ENCODE measurements at places on chromosomes 1 and 21. TPM values are rescaled to one million over a fixed set of nuclear protein-coding genes. Genes with fewer than 3 reads are reported as not detected.

Gene TAL1
- 6.3 TPM for polyA plus RNA-seq

Gene NBPF4
- polyA plus RNA-seq, result not detected

Gene LCE1C
- not detected for polyA plus RNA-seq

Gene LORICRIN
- not detected for polyA plus RNA-seq

Gene SYT2
- 2.6 TPM for polyA plus RNA-seq

Gene CENPL
- polyA plus RNA-seq, result 12.7 TPM

DNA sequence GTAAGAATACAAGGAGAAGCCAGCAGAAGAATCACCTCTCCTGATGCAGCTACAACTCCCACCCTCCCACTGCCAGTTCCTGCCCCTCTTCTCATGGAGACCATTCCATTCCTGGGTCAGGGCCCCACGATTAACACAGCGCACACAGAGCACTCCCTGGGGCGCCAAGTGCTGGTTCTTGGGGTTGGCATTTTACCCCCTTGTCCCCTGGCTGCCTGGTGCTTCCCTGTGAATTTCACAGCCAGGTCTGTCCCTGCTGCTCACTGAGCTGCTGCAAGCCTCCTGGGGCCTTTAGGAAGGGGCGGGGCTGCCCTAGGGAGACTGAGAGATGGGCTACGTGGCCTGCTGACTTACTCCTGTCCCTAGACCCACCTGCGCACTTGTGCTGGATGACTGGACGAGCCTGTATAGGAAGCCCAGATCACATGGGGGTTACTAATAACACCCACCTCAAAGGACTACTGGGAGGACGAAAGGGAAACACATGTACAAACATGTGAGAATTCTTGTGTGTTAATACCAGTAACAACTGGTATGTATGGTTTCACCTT lies 4.8 kb downstream of the ZNF672 start:
- DNase-seq, result no peak

DNA sequence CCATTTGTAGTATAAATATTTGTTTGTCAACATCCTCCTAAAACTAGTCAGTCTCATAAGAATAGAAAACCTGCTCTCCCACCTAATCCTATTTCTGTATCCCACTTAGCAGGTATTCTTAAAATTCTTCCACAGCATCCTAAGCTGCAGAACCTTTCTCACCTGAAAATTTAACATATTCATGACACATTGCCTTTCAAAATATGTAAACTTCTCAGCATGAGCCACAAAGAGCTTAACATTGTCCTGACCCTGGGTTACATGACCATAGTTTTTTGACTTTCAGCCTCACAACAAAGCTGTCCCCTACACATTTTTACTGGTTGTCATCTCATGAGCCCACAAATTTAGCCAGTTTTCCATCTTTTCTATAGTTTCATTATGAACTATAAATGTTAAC lies 712.1 kb downstream of the LTN1 start:
- DNase-seq, result no peak

DNA sequence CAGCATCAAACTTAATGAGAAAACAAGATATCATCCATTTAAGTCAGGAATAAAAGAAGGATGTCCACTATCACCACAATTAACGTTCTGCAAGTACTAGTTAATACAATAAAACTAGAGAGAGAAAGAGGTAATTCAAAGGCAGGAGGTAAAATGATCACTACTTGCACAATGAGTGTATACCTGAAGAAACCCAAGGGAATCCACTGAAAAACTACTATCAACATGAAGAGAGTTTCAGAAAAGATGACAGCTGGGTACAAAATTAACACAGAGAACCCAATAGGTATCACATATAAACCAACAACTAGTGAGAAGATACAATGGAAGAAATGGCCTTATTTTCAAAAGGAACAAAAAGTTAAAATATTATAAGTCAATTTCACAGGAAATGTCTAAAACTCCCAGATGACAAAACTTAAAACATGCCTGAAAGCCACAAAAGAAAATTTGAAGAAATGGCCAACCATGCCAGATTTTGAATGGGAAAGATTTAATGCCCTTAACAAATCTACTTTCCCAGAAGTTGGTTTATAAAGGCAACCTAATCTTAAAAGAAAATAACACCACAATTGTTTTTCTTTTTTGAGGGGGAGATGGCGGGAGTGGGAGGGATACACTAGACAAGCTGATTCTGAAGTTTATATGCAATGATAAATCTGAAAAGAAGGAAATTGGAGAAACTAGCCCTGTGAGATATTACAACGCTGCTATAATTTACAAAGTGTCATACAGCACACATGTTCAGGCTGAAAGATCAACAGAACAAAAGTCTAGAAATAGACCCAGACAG lies 17.8 kb downstream of the VPS26C start:
- no peak for DNase-seq

GRCh38 chr1:237794071-237794470 lies 96.7 kb downstream of the ZP4 start:
- no peak for DNase-seq

GRCh38 chr1:228148935-228149405 lies 760 bp upstream of the GJC2 start:
- no peak for DNase-seq

- no peak for DNase-seq
Measured at GRCh38 chr1:164664127-164664526, 105.1 kb downstream of the PBX1 start.

GRCh38 chr1:52913014-52913413 lies 8.5 kb downstream of the ECHDC2 start:
- no peak for DNase-seq

DNA sequence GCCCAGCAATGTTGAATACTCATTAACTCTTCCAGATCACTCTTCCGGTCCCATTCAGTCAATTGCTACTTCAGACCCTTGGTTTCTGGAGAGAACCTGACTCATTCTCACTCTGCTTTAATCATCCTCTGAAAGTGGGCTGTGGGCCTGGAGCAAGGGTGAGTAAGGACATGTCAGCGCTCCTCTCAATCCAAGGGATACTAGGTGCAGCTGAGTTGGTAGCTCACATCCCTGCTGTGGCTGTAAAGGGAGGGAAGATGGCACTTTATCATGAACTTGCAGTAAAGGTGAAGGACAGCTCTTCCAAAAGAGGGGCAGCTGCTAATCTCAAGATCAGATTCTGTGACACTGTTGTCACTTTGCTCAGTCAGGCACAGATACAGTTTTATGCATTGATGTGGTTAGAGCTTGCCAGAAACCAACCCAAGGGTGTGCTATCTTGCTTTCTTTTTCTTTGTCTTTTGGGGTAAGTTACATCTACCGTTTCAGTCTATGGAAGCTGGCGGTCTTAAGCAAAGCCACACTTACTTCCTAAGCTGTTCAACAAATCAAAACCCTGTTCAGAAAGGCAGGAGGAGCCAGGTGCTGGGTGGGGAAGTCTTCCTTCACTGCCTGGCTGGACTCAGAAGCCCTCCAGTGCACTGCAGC lies 26.5 kb upstream of the NTPCR start:
- no peak for DNase-seq

DNA sequence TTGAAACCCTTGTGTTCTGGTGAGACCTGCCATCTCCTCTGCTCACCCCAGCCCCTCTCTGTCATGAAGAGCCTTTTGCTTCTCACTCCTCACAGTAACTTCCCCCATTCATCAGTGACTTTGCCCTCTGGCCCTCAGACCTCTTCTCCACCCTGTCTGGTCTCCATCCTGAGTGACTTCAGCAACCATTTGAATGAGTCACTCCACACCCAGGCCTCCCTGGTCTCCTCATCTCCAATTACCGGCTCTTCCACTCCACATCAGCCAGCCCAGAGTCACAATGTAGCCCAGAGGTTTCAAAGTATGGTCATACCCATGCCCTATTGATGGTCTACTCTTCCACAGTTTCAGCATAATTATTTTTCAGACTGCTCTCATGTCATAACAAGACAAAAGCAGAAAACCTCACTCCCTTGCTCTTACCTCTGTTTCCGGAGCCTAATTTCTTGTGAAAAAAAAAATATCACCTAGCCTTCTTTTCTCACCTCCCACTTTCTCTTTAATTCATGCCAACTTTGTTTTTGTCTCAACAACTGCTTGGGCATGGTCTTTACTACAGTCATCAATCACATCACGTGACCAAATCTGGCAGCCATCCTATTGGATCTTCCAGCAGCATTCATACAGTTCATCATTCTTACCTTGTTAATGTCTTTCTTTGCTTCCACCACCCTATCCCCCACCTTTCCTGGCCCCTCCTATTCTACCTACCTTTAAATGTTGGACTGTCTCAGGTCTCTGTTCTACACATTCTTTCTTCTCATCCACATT lies 35.6 kb upstream of the NEK7 start:
- DNase-seq, result no peak

GRCh38 chr1:155010211-155010918 lies 7.8 kb downstream of the ZBTB7B start:
- no peak for DNase-seq

DNA sequence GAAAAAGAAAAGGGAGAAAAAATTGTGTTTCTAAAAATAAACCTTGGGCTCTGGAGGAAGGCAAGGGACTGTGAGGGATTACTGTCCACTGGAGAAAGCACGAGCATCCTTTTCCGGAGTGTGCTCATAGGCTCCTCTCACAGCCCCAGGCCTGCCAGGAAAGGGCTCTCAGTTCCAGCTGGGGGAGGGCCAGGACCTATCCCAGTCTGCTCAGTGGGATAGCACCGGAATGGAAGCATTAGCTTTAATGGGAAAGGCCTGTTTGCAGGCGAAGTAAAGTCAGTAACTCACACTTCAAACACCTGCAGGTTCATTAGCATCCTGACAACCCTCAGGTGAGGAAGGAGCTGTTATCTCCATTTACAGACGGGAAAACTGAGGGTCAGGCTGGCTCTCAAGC lies 113.9 kb upstream of the USP24 start:
- no peak for DNase-seq

- DNase-seq, result no peak
Measured at GRCh38 chr1:15989776-15990175, 13.9 kb upstream of the ZBTB17 start.

GRCh38 chr1:212557739-212558692 lies 50.5 kb upstream of the ATF3 start:
- DNase-seq, result no peak

DNA sequence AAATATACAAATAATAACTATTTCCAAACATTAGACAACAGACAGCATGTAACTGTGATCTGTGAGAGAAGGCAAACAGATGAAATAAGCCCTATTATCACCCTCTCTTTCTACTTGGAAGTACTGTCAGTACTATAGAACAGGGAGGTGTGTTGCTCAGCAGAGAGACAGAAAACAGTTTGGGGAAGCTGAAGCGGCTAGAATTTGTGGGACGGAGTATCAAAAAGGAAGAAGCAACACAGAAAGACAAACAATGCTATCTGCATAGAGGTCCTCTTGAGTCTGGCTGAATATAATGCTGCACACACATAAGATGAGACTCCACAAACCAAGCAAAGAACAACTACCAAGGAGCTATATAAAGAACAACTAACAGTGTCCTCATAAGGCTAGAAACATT lies 59.4 kb downstream of the ZZZ3 start:
- DNase-seq, result no peak

DNA sequence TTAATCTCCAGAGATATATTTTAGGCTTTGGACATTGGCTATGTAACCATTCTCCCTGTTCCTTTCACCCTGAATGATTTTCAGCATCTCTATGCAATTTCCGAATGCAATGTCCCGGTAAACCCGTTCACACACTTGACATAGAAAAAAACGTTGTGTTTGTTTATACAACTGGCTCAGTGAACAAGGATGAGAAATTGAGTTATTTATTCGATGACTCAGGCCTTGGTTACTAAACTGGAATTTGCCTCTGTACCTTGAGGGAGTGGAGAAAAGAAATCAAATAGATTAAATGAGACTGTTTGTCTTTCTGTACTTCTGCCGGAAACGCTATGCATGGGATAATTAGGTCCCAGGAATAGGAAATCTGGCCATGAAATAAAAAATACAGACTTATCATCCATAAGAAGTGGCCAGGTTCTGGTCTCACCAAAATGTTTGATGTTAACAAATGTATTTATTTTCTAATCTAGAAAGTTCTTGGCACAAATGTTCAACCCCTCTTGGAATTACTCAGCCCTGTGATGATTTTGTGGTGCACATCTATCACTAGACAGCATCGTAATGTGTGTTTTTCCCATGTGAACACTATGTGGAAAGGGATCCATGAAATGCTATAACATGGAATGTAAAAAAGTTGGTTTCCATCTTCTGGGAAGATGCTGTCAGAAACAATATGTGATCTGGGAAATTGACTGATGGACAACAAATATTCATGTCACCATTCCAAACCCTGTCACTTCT lies 253.9 kb downstream of the DUSP10 start:
- no peak for DNase-seq

GRCh38 chr1:231053493-231054162 lies 13.6 kb upstream of the FAM89A start:
- peak; percentile 52 for DNase-seq

DNA sequence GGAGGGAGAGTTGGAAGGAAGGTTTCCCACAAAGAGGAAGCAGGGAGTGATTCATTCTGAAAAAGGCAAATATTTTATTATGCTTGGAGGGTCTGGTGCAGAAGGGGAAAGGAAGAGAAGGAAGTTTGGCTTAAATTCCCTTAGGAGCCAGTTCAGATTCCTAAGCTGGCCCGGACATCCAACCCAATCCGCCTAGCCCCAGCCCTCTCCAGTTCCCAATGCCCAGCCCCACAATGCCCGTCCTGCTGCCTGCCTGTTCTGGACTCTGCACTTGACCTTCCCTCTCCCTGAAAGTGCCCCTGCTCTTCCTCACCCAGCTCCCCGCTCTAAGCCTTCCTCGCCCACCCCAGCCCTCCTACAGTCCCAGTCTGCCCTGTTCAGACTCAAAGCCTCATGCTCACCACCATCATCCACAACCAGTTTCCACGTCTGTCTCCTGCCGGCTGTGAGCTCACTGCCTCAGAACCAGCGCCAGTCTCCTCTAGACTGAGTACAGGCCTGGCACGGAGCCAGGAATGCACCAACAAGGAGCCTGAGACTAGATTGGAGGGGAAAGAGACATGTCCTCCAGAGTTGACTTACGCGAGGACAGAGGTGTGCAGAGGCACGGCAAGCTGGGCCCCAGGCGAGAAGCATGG lies 18.9 kb downstream of the CAPN2 start:
- DNase-seq, result no peak

- no peak for DNase-seq
Measured at GRCh38 chr1:156751451-156751756, at the start of gene HDGF. Gene HDGF (minus strand): TSS chr1:156751675. CDS start chr1:156751429, 246 bp downstream.

DNA sequence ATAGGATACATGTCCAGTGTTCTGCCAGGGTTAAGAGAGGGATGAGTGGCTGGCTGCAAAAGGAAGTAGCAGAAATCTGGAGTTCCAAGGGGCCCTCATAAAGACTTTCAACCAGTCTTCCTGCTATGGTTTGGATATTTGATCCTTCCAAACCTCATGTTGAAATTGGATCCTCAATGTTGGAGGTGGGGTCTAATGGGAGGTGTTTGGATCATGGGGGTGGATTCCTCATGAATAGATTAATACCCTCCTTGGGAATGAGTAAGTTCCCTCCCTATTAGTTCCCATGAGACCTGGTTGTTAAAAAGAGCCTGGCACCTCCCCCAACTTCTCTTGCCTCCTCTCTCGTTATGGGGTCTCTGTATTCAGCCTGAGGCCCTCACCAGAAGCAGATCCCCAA lies 10.1 kb upstream of the GNG12 start:
- no peak for DNase-seq

DNA sequence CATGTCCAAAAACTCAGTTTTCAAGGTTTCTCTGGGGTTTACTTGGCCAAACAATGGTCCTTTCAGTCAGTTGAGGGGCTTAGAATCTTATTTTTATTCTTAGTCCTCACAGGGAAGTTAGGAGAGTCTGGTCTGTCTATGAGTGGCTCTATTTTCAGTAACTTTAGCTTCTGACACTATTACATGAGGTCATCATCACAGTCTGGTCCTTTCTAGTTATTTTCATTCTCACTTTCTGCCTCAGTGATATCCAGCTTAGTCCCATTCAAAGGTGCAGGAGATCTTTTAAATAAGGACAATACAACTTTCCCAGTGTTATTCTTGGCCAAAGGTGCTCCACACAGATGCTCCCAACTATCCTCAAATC lies 30.0 kb upstream of the FGGY start:
- no peak for DNase-seq
